Stimulated activated naive CD8-positive, alpha-beta T cell treated with anti-CD3 and anti-CD28 coated beads, Interleukin-15, amount 100 ng/mL, for 72 hours (primary cell): ENCODE measurements at places on chromosomes 3 and 15.

GRCh38 chr3:16335772-16336645 is 71.0 kb downstream of the OXNAD1 start:
- DNase-seq = no peak

DNA sequence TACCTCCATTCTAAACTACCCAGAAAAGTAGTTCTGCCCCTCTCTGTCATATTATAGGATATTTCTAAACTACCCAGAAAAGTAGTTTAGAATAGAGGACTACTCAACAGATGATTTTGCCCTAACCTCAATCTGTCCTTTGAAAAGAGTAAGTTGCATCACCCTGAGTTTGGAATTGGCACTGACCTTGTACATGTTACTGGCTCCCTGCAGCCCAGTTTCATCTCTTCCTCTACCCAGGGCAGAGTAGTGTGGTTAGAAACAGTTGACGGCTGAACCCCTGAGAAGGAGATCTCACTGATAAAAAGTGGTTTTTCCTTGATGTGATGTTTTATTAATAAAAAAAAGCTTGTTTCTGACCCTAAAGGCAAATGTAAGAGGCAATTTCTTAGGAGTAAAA is 340.5 kb upstream of the NECTIN3 start:
- DNase-seq = no peak

DNA sequence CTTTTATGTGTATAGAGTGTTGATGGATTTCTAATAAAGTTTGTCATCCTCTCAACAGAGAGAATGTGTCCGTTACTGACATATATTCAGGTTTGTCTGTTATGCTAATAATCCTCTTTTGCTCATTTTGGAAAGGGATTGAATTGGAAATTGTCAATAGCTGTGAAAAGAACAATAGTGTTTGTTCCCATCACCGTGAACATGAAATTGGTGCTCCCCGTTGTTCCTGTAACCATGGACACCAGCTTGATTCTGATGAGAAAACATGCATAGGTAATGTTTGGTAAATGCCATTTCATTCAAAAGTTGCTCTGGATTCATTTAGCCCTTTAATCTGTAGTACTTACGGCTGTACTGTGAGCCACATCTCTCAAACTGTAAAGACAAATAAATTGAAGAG is 707.0 kb upstream of the GOLIM4 start:
- no peak for DNase-seq

DNA sequence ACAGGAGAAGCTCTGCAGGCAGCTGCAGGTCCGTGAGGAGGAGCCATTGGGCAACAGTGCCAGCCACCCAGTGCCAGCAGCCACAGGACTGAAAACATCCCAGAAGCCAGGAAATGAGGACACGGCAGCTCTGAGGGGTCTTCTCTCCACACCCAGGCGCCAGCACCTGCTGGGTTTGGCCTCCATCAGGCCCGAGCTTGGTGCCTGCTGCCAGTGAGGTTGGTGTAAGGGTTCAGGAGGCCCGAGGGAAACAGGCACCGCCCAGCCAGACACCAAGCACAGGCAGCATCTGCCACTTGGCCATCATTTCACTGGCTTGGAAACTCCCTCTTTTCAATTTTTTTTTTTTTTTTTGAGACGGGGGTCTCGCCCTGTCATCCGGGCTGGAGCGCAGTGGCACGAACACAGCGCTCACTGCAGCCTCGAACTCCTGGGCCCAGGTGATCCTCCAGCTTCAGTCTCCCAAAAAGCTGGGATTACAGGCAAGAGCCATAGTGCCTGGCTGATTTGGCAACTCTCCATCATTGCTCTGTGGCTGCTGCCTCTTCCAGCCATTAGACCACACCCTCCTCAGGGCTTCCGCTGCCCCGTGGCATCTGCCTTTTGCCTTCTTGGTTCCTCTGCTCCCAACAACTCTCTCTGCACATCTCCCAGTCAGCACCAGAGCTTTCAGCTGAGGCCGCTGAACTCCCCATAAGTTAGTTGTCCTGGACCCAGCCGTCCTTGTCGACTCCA is 1.5 kb upstream of the ITIH3 start:
- no peak for DNase-seq

GRCh38 chr15:75361989-75362641 is 6.3 kb downstream of the MAN2C1 start:
- DNase-seq = no peak

GRCh38 chr3:81891055-81891895 is 129.8 kb upstream of the GBE1 start:
- no peak for DNase-seq

DNA sequence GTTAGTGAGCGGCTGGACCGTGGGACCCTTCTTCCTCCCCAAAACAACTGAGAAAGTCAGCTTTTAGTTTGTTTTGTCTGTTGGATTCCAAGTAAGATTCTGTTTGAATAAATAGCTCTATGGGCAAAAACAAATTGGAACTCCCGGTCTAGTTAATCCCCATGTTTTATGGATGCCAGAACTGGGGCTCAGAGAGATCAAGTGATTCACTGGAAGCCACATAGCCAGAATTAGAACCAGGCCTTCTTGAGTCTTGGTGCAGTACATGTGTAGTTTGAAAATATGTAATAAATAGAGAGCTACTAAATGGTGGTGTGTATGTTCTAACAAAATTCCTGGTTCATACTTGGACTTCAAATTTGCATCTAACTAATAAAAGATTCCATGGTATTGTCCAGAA is 29.3 kb upstream of the POLR2M start:
- no peak for DNase-seq

DNA sequence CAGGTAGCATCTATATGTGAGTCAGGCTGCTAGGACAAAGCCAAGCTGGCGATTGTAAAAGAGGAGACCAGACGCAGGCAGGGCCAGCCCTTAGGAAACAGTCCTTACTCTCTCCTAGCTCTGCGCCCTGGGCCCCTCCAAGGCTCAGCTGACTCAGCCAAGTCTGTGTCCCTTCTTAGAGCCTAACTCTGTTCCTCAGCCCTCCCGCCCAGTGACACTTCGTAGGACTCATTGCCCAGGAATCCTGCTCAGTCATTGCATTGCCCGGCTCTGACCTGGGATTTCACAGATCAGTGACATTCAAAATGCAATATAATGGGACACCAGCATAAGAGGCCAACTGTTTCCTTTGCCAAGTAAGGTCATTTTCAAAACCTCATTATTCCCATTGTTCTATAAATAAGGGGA is 244.2 kb downstream of the TLE3 start:
- DNase-seq = no peak

DNA sequence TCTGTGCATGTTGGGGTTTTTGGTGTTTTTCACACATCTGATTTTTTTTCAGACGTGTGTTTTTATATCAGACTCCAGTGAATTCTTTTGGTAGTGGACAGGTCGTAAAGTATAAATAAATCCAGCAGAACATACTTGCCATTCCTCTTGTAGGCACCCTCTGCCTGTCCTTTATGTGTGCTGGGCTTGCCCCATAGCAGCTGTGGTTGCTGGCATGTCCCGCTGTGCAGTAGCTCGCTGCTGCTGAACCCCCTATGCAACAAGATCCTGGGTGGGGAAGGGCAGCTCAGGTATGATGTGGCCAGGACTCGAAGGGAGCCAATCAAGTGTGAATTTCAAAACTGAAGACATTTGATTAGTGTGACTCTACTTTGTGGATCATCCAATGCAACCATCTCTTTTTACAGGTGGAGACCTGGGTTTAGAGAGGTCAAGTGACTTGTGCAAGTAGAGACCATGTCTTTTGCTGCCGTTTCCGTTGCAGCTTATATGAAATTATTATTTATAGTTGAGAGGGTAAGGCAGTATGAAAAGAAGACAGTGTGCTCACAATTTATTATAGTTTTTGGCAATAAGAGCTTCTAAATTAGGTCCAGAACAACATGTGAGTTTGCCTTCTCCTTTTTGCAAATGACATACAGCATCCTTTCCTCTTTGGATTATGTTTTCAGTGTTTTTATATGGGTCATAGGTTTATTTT is 350.8 kb upstream of the C2CD4B start:
- no peak for DNase-seq

GRCh38 chr3:8891774-8892173 is 71.5 kb downstream of the RAD18 start:
- no peak for DNase-seq

DNA sequence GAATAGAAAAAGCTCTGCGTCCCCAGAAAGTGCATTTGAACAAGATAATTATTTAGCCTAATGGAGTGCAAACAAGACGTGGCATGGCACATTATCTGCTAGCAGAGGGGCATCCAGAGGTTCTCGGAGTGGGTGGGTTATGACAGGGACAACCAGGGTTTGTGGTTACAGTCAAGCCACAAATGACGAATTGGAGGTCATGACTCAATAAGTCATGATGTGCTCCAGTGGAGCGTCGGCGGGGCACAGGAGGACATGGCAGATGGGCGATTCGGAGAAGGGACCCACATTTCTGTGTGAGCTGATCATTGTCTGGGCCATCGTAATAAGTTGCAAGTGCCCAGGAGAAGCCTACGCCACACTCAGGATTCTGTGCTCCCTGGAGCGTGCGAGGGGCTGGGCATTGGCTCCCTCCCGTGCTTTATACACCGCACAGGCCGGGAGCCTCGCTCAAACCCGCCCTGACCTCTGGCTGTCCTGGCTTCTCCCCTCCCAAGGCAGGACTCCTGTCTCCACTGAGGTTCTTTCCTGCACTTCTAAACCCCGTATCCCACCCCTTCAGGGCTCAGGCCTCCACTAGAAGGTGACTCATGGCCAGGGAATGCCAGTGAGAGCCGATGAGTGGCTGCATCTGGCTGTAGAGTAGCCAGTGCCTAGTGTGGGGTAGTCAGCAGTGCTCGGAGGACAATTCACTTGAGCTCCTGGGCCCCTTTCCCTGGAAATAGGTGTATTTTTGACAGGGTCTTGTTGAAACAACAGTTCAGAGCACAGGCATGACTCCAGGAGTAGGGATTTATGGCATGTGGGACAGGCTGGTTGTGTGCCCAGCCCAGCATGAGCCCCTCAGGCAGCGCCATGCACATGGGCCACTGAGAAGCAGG is 67.4 kb downstream of the GRIP2 start:
- no peak for DNase-seq

- DNase-seq = no peak
Observed at GRCh38 chr3:120652281-120652680, 29.8 kb downstream of the HGD start.

DNA sequence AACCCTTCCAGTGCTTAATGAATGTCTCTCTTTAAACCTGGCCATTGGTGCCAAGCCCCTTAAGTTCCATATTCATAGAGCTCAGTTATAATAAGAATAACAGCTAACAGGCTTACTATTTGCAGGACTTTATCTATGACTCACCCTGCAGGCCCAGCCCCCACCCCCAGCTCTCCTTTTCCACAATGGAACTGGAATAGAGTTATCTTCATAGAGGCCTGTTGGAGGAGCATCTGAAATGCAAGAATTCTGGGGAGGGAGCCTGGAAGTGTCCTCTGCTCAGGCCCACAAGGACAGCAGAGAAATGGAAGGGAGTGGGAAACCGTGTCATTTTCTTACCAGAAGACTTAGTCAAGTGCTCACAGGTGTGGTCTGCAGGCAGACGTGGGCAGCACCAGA is 52.8 kb downstream of the SEMA5B start:
- DNase-seq = no peak

DNA sequence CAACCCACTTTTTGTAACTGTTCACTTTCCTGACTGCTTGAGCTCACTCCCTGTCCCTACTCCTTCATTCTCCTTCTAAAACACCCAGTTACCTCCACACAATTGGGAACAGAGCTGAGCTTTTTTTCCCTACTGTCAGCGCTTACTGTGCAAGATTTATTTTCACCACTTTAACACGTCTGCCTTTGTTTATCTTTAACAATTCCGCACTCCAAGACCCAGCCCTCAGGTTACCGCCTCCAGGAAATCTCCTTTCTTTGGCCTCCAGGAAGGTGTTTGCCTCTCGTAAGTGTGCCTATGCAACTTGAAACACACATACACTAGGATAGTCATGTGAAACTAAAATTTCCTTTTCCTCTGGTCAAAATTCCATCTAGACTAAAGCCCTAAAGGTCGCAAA is 271.9 kb upstream of the TPRG1 start:
- no peak for DNase-seq

DNA sequence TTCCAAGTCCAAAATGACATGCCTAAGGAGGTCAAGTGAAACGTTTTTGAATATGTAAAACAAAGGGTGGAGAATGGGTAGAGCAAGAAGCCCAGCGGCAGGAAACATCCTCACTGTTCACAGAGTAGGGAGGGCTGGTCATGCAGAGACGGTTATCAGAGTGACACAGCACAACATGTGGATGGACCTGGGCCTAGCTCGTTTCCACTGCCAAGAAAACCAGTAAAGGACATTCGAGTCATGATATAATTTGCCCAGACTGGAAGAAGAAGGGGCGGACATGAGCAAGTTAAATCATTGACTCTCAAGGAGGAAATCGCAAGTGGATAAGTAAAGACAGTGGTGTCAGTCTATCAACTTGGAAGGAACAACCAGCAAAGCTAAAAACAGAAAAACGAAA is 89.3 kb downstream of the LRIG1 start:
- no peak for DNase-seq

DNA sequence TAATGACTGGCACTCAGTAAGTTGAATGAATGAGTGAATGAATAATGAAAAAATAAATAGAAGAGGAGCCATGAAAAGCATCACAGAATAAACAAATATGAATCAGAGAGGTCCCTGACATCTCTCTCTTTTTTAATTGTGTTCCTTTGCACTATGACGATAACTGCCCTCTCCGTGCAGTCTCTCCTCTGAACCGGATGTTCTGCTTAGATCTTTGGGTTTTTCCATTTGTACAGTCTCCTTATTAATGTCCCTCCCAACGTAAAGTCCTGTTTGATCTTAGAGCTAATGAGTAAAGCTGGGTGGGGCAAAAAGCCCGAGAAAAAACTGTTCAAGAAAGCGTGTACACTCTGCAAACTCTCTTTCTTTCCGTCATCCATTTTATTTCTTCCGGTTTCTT is 28.3 kb upstream of the BHLHE40 start:
- DNase-seq = no peak

DNA sequence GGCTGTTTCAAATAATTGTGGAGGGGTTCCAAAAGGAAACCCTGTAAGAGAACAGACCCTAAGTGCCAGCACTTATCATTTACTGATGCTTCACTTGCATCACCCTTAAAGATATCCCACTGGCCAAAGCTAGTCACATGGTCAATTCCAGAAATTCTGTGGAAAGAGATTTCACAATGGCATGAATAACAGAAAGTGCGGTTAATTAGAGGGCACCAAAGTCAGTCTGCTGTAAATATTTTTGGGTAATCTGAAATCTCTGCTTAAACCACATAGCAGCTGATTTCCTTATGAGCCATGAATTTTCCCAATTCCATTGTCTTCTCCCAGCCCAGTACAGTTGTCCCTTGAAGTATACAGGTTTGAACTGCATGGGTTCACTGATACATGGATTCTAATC is 346.1 kb downstream of the SI start:
- DNase-seq = no peak

GRCh38 chr3:27576171-27576570 is 92.0 kb upstream of the SLC4A7 start:
- no peak for DNase-seq
